Right lung (tissue), 10 donors: ENCODE measurements at places on chromosomes 1 and 21. TPM values are rescaled to one million over a fixed set of nuclear protein-coding genes. Genes with fewer than 3 reads are reported as not detected.

GRCh38 chr1:9687120-9687873 is 35.8 kb downstream of the PIK3CD start:
- peak; percentile 50 for DNase-seq

DNA sequence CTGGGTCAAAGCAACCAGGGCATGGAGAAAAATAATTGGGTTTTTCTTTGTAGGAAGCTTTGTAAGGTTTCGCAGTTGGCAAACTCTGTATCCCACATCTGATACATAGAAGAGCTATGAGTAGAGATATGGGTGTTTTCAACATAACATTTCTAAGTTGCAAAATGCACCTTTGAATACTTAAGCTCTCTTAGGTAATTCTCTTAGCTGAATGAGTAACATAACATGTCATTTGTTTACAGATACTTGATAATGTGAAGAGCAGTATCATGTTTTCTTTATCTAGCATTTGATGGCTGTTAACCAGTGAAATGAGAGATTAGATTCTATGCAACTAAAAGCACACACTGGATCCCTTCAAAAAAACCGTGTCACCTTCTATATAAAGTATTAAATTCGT is 21.6 kb downstream of the RAVER2 start:
- DNase-seq, result no peak

DNA sequence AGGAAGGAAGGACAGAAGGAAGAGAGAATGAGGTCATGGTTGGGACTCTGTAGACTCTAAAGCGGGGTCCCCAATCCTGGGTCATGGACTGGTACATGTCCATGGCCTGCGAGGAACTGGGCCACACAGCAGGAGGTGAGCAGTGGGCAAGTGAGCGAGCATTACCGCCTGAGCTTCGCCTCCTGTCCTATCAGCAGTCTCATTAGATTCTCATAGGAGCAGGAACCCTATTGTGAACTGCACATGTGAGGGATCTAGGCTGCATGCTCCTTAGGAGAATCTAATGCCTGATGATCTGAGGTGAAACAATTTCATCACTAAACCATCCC is 128.9 kb downstream of the TRABD2B start:
- DNase-seq, result no peak

GRCh38 chr1:235391874-235392273 is 24.6 kb downstream of the TBCE start:
- no peak for DNase-seq

DNA sequence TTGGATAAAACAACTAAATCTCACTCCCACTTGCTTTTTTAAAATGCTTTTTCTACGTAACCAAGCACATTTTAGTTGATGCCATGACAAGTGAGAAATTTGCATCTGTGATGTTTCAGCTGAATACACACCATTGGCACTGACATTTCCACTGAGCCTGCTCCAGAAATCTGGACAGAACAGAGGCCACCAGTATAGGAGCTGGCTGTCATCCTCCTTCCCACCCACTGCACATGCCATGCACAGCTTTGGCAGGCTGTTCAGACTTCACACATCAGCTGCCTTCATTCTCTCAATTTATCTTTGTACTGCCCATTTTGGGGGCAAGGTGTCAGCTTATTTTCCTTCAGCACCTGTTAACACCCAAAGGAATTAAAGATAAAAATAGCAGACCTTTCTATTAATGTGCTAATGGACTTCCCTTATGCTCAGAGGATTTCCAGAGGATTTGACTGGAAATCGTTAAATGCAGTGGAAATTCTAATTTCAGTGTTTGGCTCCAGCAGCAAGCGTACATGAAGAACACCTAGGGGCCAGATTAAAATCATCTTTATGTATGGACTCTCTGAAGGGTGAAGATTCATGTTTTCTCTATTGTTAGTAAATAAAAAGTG is 12.9 kb upstream of the PODN start:
- DNase-seq, result no peak

DNA sequence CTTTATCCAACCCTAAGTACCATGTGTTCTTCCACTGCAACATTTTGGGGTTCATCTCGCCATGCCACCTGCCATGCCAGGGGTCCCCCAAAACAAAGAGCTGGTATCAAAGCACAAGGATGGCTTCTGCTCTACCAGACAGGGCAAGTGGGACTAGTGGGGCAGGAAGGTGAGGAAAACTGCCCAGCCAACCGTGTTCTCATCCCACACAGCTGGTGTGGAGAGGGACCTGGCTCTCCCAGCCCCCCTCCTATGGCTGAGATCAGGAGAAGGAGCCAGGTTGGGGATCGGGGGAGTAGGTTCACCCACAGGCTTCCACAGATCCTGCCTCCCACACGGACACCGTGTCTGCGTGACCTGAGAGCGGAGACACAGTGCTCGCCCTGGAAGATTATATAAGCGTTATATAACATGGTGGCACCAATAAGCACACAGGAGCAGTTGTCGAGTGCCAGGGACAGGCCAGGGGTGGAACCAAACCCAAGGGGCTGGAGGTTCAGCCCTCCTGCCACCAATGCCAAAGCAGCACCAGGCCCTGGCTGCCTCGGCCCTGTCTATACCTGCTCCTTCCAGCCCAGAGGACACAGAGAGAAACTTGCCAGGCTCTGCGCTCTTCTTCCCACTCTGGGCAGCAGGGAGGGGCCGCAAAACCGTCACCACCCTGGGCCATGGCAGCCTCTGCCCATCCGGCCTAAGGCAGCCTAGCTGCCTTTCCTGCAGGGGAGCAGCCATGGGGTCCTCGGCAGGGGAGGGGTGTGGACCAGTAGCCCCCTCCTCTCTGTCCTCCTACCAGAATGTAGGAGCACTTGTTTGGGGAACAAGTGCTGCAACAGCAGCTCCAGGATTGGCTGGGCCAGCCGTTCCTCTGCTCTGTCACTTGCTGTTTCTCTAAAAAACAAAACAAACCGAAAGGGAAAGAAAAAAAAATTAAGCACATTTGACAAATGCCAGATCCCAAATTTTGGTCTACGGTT is 43.5 kb downstream of the CD34 start:
- DNase-seq, result no peak

KCNK1 gene
- 3.6 TPM for polyA plus RNA-seq

OR2W3 gene
- polyA plus RNA-seq, result 0.77 TPM

STUM gene
- polyA plus RNA-seq, result 0.81 TPM

CYP4B1 gene
- polyA plus RNA-seq, result 2.9 TPM
